Left ventricle myocardium inferior (tissue), 1 donor: ENCODE measurements at places on chromosomes 7 and 10.
A peak's percentile ranks its signal among the peaks of the same experiment; 100 is the strongest.

- peak; percentile 91 for DNase-seq
Measured at GRCh38 chr10:128854963-128855362, 612.1 kb upstream of the MGMT start.

DNA sequence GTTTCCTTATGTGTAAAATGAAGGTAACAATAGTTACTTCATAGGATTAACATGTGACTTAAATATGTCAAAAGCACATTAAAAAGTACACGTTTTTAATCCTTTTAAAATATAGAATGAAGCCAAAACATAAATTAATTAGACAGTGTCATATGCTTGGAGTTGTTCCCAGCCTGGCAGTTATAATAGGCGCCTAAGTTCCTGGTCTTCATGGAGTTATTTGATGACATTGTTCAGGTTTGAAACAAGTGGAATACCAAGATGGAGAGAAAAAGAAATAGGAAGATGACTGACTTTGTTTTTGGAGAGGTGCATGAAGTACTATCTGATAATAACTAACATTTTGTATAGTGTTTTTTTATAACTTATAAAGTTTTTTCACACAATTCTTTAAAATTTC is 67.3 kb downstream of the ZNRF2 start:
- DNase-seq = no peak

DNA sequence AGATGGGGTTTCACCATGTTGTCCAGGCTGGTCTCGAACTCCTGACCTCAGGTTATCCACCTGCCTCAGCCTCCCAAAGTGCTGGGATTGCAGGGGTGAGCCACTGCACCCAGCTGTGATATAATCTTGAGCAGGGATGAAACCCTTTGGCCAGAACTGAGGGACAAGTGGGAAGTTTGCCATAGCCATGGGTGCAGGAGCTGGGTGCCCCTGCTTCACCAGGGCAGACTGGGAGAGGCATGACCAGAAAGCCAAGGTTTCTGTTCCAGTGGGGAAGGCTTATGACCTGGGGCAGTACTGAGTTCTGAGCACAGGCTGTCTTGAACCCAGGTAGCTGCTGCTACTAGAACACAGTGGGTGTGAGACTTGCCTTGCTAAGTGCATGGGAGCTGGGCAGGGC is 40.5 kb upstream of the CDK13 start:
- DNase-seq = no peak

DNA sequence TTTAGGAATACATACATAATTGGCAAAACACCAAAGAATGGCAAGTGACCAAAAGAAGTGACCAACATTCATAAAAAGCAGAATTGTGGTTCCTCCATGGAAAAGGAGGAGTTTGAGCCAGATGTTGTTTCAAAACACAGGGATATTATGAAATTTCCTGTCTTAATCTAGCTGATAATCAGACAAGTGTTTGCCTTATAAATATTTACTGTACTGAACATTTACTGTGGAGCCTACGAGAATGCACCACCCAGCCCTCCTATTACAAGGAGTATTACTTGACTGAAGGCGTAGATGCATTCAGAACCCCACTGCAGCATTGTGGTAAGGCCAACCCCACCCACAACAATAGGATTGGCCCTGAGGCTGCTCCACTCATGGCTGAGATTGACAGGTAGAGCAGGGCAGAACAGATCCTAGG is 118.9 kb downstream of the AKR1D1 start:
- DNase-seq = no peak

- no peak for DNase-seq
Measured at GRCh38 chr10:132121511-132121830, 55.7 kb downstream of the JAKMIP3 start.

DNA sequence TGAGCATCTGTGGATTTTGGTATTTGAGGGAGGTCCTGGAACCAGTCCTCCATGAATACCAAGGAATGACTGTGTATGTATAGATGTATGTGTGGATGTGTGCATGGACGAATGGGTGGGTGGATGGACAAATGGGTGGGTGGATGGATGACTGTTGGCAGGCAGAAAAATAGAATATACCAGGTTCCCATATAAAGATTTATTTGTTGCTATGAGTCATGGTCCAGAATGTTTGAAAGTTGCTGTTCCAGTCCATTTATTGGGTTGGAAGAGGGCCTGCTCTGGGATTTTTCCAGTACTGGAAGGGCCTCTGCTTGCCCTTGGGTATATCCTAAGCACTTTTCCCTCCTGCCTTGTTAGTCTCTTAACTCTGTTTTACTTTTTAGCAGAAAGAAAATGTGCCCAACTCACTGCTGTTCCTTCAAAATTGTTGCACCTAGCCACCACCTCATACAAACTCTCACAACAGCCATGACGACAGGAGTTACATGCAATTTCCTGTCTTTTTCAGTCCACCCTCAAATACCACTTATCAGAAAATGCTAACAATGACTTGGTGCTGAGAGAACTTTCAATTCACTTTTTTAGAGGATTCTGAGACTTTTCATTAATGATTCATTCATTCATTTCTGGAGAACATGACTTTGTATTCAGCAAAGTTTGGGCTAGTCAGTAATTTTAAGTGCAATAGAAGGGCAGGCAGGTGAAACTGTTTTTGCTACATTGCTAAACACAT is 108.1 kb downstream of the EEPD1 start:
- no peak for DNase-seq

DNA sequence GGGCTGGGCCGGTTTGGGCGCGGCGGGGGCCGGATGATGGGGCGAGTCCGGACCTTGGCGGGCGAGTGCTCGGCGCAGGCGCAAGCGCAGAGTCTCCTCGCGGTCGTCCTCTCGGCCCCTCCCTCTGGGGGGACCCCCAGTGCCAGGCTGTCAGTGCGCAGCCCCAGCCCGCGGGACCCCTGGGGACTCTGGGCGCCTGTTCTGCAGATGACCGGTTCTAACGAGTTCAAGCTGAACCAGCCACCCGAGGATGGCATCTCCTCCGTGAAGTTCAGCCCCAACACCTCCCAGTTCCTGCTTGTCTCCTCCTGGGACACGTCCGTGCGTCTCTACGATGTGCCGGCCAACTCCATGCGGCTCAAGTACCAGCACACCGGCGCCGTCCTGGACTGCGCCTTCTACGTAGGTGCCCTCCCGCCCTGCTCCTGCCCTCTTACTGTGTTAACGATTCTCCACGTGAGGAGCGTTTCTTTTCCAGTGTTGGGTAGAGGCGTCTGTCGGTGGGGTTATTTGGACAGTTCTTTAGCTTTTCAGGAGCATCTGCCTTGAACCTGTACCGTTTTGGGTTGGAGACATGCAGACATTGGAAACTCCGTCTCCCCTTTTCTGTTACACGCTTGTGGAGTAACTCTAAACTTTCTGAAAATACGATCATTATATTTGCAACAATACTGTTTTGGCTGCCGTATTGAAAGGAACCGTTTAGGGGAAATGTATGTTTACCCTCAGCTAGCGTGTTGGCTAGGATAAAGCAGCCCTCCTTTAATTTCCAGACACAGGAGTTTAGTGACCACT is 706 bp downstream of the BUB3 start:
- peak; percentile 49 for DNase-seq

GRCh38 chr10:69626826-69627225 is 3.2 kb upstream of the FAM241B start:
- DNase-seq = no peak

- no peak for DNase-seq
Measured at GRCh38 chr10:98128802-98129201, 5.7 kb upstream of the R3HCC1L start.

GRCh38 chr7:115678086-115678982 is 352.2 kb downstream of the TFEC start:
- DNase-seq = no peak

DNA sequence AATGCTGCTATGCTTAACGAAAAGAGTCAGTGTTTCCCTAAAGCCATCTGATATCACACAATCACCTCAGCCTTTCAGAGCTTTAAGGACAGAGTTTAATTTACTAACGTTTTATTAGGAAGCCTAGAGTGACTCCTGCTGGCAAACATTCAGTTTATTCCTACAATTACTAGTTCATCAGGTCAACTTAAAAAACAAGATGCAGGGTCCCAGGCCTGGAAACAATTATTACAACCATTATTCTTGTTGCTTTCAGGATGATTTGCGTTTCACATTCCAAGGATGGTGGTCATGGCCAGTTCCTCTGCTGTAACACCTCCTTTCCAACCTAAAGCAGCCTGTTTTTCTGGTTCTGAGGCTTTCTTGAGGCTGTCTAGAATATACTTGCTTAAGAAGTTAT is 1.5 kb upstream of the FAM53B start:
- DNase-seq = no peak
